ENCODE measurements at places on chromosomes 1 and 21. TPM values are rescaled to one million over a fixed set of nuclear protein-coding genes. Genes with fewer than 3 reads are reported as not detected.

ZBTB40 gene
- 19.5 TPM for total RNA-seq

GPR37L1 gene
- total RNA-seq = 0.10 TPM

SGIP1 gene
- 0.15 TPM for total RNA-seq

AGRN gene
- 134 TPM for total RNA-seq

OR6K3 gene
- not detected for total RNA-seq

CA6 gene
- not detected for total RNA-seq

CFHR1 gene
- total RNA-seq = 0.34 TPM

SPRR2G gene
- not detected for total RNA-seq

GPX7 gene
- total RNA-seq = not detected

CLCA1 gene
- total RNA-seq = 0.12 TPM

PARS2 gene
- total RNA-seq = 9.6 TPM

GLMP gene
- total RNA-seq = 27.8 TPM

CD1B gene
- not detected for total RNA-seq

SASS6 gene
- total RNA-seq = 13.7 TPM

PCAT6 gene
- total RNA-seq = 1.9 TPM

UMODL1 gene
- not detected for total RNA-seq

MASP2 gene
- 0.25 TPM for total RNA-seq

PTCH2 gene
- 1.3 TPM for total RNA-seq

POU3F1 gene
- total RNA-seq = not detected

SPATA17 gene
- total RNA-seq = 2.5 TPM

FTCD gene
- 2.5 TPM for total RNA-seq

VWA5B1 gene
- not detected for total RNA-seq

PLA2G2A gene
- total RNA-seq = not detected

ACTA1 gene
- total RNA-seq = not detected

LCE2C gene
- total RNA-seq = not detected

GJA5 gene
- total RNA-seq = not detected

NR0B2 gene
- not detected for total RNA-seq

UBASH3A gene
- 0.07 TPM for total RNA-seq

ZC3H12A gene
- 10.6 TPM for total RNA-seq

AKR7A2 gene
- total RNA-seq = 90.8 TPM

FAM131C gene
- total RNA-seq = 11.6 TPM

SPRR1B gene
- total RNA-seq = 0.66 TPM

LRRC39 gene
- total RNA-seq = 0.54 TPM

OR2T11 gene
- not detected for total RNA-seq

IGSF9 gene
- 10.3 TPM for total RNA-seq

RGS1 gene
- not detected for total RNA-seq

TMCO4 gene
- total RNA-seq = 12.7 TPM

AVPR1B gene
- total RNA-seq = not detected

CD101 gene
- 1.2 TPM for total RNA-seq

SDF4 gene
- 133 TPM for total RNA-seq

F3 gene
- 58.5 TPM for total RNA-seq

Data from HCT116 (cell line).